ENCODE measurements at places on chromosomes 5 and 9.

- DNase-seq: no peak
Measured at GRCh38 chr5:135591277-135591676, 12.5 kb upstream of the CXCL14 start.

GRCh38 chr9:131584858-131585257, 39.5 kb downstream of the PRRT1B start:
- DNase-seq: no peak

GRCh38 chr5:6506611-6507010, 58.0 kb downstream of the UBE2QL1 start:
- DNase-seq: no peak

GRCh38 chr9:70000469-70000868, 43.2 kb upstream of the MAMDC2 start:
- DNase-seq: no peak

DNA sequence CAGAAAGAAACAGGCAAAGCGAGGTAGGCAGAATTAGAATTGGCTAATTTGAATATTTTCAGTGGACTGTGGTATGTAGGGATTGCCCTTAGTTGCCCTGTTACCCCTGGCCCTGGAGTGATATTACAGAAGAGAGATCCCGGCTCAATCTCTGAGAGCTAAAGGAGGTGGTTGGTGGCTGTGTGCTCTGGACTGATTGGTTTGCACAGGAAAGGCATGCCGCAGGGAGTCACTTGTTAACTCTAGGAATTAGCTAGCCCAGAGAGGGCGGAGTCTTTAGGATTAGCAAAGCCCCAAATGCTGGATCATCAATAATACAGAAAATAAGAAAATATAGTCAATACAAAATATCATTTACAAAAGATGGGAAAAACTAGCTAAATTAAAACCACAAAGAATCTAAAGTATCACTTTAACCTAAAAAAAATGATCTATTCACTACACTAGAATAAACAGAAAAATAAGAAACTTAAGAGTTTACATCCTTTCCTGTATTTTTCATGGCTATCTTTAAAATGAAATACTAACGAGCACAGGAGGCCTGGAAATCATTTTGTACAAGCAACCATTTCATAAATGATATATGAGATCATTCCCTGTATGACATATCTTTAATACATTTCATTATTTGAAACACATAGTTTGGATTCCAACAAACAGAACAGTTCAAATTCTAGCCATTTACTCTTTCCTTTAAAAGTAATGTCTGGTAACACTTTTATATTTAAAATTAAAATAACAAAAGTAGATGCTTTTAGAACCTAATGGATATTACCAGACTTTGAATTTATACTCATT, 71.1 kb downstream of the GNAQ start:
- peak; percentile 71 for DNase-seq

DNA sequence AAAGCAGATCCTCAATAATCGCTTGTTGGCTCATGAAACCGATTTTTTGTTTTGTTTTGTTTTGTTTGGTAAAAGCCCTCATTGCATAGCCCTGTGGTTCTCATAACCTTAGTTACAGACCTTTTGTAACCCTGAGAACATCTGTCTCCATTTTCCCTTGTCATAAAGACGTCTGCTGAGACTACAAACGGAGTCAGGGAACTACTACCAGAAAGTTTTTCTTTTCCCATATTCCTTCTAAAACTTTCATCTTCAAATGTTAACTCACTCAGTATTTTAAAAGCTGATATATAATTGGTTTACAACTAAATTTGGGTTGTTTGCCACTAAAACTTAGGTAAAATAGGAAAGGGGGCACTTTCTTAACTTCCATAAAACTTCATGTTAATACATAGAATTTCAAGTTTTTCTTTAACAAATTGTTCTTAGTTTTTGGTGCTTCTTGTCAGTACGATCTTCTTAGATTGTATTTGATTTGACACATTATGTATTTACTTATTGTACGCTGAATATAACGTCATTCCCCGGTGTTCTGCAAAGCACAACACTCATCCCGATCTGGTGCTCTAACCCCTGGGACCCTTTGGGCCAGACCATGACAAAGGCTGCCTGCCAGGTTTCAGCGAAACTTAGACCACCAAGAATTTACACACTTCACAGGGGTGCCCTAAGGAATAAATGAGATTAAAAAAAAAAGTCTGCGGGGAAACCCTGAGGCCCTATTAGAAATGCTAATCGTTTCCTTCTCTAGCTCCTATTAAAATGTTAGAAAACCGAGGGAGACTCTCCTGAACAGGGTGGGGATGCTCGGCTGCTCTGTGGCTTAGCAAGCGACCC, 1.1 kb upstream of the ANP32B start:
- DNase-seq: peak; percentile 46

GRCh38 chr5:153974131-153974812, 64.4 kb downstream of the FAM114A2 start:
- DNase-seq: peak; percentile 77

GRCh38 chr5:112738191-112738560, 491 bp downstream of the APC start:
- DNase-seq: peak; percentile 57

DNA sequence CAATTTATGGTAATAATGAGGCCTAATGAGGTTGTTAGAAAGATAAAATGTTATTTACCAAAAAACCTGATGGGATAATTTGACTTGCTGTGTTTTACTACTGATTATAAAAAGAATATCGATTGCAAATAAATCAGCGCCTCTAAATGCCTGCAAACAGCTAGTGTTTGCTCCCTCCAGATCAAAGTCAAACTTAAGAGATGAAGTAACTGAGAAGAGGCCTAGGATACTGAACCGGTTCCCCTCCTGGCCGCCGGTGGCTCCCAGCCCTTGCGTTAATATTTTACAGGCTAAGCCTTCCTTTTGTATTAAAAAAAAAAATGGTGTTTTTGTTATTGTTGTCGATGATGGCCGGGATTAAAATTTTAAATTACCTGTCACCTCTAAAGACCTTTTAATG, 2.6 kb downstream of the IRX1 start:
- DNase-seq: no peak
